ENCODE measurements at places on chromosomes 2 and 18.

GRCh38 chr2:173150087-173150486 is 74.4 kb downstream of the MAP3K20 start:
- DNase-seq = peak; percentile 48
- no peaks in the 10 kb centered on the region for H3K36me3 ChIP-seq
- H3K4me1 ChIP-seq = peaks cover 28% of the 10 kb centered on the region
- H3K27me3 ChIP-seq = no peaks in the 10 kb centered on the region
- no peak overlapping the region for H3K27ac ChIP-seq

DNA sequence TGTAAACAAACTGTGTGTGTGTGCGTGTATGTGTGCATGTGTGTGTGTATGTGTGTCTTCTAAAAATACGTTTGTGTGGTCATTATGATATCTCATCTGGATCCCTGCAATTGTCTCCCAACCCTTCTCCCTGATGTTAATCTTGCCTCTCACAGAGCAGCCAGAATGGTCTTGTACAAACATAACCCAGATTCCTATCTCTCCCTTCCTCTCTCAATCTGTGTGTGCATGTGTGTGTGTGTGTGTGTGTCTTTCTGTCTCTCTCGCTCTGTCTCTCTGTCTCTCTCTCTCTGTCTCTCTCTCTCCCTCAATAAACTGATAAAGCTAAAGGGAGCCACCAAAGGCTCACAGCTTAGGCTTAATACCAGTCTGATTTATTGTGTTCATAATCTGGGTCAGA is 210.8 kb downstream of the PAX3 start:
- no peak for DNase-seq
- no peak overlapping the region for H3K27ac ChIP-seq
- no peaks in the 10 kb centered on the region for H3K4me1 ChIP-seq
- H3K27me3 ChIP-seq = no peaks in the 10 kb centered on the region
- no peaks in the 10 kb centered on the region for H3K36me3 ChIP-seq

DNA sequence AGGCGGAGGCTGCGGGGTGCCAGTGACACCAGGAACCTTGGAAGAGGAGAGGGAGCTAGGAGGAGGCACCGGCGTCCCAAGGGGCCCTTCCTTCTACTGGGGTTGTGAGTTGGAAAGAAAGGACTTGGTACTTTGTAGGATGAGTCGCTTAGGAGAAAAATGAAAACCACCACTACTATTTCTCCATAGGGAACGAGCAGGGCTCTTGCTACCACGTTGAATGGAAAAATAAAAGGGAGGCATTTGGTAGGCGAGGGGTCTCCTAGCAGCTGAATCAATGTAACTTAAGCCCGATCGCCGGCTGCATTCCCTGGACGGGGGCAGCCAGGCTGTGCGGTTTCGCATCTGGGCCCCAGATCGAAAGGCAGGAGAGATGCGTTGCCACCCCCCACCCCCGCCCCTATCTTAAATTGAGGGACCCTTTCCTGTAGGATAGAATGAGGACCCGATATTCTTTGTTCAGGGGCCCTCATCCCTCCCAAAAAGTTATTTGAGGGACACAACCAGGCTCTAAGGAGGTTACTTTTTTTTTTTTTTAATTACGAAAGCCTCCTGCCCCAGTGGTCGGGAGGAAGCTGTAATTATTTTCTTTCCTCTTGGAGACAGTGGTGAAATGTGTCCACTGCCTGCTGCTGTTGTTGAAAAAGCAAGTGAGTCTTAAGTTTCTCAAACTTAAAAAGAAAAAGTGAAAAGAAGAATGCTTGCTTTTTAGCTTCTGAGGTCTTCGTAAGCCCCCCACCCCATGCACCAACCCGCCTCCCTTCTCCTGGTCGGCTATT is 1.3 kb downstream of the IGFBP2 start:
- no peak for DNase-seq
- H3K27me3 ChIP-seq = peaks cover 36% of the 10 kb centered on the region
- H3K4me3 ChIP-seq = peak overlapping the region; percentile 65
- H3K36me3 ChIP-seq = no peaks in the 10 kb centered on the region
- H3K27ac ChIP-seq = no peak overlapping the region

GRCh38 chr2:66839551-66840320 is 404.8 kb downstream of the MEIS1 start:
- peaks cover 9% of the 10 kb centered on the region for H3K4me1 ChIP-seq
- peak overlapping the region; percentile 79 for H3K27ac ChIP-seq
- H3K27me3 ChIP-seq = no peaks in the 10 kb centered on the region
- peak; percentile 99 for DNase-seq

DNA sequence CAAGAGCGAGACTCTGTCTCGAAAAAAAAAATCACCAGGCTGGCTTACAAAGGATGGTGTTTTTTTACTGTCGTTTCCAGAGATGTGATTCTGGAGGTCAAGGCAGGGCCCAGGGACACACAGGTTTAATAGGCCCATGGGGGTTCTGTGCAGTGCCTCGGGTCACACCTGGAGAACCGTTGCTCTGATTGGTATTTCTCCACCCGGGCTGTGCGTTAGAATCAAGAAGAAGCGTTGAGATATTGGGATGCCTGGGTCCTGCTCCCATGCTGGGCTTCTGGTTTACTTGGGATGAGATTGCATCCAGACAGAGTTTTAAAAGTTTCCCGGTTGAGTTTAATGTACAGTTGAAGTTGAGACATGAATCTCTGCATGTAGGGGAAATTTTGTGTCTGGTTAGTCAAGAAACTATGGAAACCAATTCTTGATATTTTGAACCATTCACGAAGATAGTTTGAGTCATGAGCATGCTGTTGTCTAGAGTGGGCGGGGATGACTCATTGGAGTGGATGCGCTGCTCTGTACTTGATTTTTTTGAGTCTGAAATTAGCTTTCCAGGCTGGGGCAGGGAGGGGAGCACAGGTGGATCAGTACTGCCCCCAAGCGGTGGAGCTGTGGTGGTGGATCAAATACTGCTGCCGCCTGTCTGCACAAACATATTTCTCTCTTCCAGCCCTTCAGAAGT is 50.1 kb downstream of the GREB1 start:
- no peaks in the 10 kb centered on the region for H3K36me3 ChIP-seq
- H3K27ac ChIP-seq = no peak overlapping the region
- H3K4me3 ChIP-seq = no peak overlapping the region
- peaks cover 3% of the 10 kb centered on the region for H3K4me1 ChIP-seq

DNA sequence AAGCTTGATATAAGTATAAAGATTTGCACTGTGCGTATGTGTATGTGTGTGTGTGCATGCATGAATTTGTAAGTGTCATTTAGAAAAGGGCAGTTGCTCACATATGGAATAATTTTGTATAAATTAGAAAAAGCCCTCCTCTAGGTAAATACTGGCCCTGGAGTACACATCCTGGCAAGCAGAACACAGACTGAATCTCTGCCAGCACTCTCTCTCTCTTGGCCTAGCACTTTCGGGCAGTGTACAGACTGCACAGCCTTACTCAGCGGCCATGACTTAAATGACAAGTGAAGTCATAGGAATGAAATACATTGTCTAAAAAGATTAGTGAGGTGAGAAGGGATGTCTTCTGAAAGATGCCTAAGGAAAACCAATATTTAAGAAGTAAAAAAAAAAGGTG is 214.1 kb downstream of the RDH14 start:
- no peaks in the 10 kb centered on the region for H3K36me3 ChIP-seq
- H3K27ac ChIP-seq = no peak overlapping the region
- no peak overlapping the region for H3K4me3 ChIP-seq
- peak; percentile 44 for DNase-seq

GRCh38 chr2:104290566-104290891 is 563.4 kb upstream of the POU3F3 start:
- no peak for DNase-seq
- no peaks in the 10 kb centered on the region for H3K36me3 ChIP-seq
- H3K27me3 ChIP-seq = no peaks in the 10 kb centered on the region

GRCh38 chr2:234174742-234175141 is 124.2 kb downstream of the SPP2 start:
- no peaks in the 10 kb centered on the region for H3K27me3 ChIP-seq
- DNase-seq = no peak
- no peak overlapping the region for H3K27ac ChIP-seq
- no peaks in the 10 kb centered on the region for H3K36me3 ChIP-seq
- no peak overlapping the region for H3K4me3 ChIP-seq

DNA sequence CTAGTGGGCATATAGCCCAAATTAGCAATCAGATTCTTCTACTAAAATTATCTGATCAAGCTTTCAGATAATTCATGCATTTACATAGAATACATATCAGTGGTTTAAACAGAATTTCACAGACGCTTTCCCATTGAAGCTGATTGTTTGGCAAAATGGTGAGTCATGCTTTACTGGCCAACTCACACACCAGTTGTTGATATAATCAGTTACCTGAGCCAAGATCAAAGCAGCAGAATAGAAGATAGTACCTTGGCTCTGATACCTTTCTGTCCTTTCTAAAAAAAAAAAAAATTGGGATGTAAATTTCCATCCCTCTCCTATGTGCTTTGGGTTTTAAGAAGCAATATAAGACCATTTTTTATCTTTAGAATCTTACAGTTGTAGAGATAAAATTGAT is 178.0 kb downstream of the MCFD2 start:
- H3K27me3 ChIP-seq = no peaks in the 10 kb centered on the region
- H3K27ac ChIP-seq = no peak overlapping the region
- H3K4me3 ChIP-seq = no peak overlapping the region

DNA sequence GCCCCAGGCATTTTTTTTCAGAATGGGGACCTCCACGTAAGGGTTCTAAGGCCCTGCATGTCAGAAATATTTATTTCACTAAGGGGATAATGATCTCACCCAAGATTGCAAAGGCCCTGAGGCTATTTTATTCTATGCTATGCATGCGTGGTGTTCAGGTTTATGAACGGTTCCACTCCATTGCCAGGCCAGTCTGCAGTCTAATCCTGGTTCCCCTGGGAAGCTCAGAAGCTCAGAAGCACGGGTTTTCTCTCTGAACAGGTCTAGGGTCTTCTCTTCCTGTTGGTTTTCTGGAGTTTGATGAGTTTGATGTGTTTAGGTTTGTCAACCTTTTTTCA is 256.4 kb upstream of the PXDN start:
- no peak for DNase-seq
- no peak overlapping the region for H3K27ac ChIP-seq
- H3K27me3 ChIP-seq = no peaks in the 10 kb centered on the region
- no peaks in the 10 kb centered on the region for H3K4me1 ChIP-seq
- no peak overlapping the region for H3K4me3 ChIP-seq

GRCh38 chr2:209582281-209582680 is 158.4 kb downstream of the MAP2 start:
- H3K27me3 ChIP-seq = no peaks in the 10 kb centered on the region
- no peaks in the 10 kb centered on the region for H3K36me3 ChIP-seq

DNA sequence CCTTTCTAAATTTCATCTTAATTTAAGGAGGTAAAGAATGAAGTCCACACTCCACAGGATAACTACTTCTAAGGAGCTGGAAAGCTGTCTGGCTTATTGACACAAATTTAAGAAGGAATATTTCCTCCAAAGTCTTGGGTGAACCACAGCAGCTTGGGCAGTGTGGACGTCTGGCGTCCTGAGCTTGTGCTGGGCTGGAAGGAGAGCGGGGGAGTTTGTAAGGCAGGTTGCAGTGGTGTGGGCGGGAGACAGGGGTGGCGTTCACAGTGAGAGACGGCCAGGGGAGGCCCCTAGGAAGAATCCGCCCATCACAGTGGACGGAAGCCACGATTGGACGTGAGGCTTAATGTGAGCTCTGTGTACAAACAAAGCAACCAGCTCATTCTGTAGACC is 25.7 kb downstream of the ADI1 start:
- no peaks in the 10 kb centered on the region for H3K27me3 ChIP-seq
- H3K36me3 ChIP-seq = peaks cover 6% of the 10 kb centered on the region
- H3K4me1 ChIP-seq = peaks cover 2% of the 10 kb centered on the region
- peak; percentile 82 for DNase-seq
- H3K27ac ChIP-seq = no peak overlapping the region
- peak overlapping the region; percentile 21 for H3K4me3 ChIP-seq

DNA sequence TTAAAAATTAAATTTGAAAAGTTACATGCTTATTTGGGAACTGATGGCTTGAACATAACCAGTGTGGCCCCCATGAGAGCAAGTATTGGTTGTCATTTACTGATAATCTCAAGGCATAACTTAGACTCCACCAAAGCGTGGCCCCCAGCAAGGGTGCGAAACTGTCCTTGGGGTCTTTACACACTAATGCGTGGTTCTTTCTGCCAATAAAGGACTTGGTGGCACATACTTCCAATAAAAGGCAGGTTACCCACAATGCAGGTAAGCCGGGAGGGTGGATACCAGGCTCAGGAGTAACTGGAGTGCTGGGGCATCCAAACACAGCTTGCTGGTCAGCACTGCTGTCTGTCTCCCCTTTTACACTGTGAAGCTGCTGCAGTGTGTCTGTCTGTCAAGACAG is 278.2 kb upstream of the NCKAP5 start:
- no peak for DNase-seq
- H3K4me1 ChIP-seq = peaks cover 10% of the 10 kb centered on the region
- no peak overlapping the region for H3K4me3 ChIP-seq
- no peak overlapping the region for H3K27ac ChIP-seq
- no peaks in the 10 kb centered on the region for H3K36me3 ChIP-seq
- no peaks in the 10 kb centered on the region for H3K27me3 ChIP-seq

GRCh38 chr2:151637271-151637781 is 97.0 kb downstream of the NEB start:
- H3K36me3 ChIP-seq = no peaks in the 10 kb centered on the region
- no peaks in the 10 kb centered on the region for H3K4me1 ChIP-seq
- no peak overlapping the region for H3K27ac ChIP-seq
- peak; percentile 9 for DNase-seq
- no peak overlapping the region for H3K4me3 ChIP-seq

DNA sequence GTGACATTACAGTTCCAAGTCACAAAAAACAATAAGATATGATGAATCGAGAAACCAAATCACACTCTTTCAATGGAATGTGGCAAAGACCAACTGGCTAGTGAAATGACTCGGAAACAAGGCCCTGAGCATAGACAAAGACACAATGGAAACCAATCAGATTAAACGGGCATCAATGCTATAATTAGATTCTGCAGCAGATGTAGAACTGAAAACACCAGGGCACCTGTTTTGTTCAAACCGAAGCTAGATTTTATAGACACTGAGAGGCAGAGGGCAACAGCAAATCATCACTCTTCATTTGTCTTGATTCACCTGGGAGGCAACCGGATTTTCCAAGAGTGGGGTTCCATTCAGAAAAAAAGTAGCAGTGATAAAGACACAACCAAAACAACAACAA is 92.8 kb upstream of the BARD1 start:
- H3K27ac ChIP-seq = no peak overlapping the region
- no peaks in the 10 kb centered on the region for H3K4me1 ChIP-seq
- DNase-seq = no peak
- H3K27me3 ChIP-seq = no peaks in the 10 kb centered on the region
- H3K36me3 ChIP-seq = no peaks in the 10 kb centered on the region
- H3K4me3 ChIP-seq = no peak overlapping the region

DNA sequence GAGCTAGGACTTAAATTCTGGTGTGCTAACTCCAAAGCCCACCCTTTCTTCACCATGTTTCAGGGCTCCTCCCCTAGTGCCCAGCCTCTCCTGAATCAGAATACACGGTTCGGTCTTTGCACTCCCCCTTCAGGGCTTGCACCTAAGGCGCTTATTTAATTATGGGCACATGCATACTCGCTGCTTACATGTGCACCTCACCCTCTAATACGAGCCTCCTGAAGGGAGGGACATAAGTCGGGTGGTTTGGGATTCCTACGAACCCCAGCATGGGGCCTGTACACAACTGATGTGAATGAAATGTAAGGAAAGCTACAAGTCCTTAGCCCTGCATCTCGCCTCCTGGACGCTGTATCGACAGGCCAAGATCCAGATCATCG is 435 bp downstream of the IFT172 start:
- peak overlapping the region; percentile 83 for H3K4me3 ChIP-seq
- peaks cover 2% of the 10 kb centered on the region for H3K4me1 ChIP-seq
- H3K36me3 ChIP-seq = peaks cover 2% of the 10 kb centered on the region
- H3K27me3 ChIP-seq = no peaks in the 10 kb centered on the region
- peak; percentile 32 for DNase-seq

GRCh38 chr2:206189691-206190090 is 30.0 kb downstream of the EEF1B2 start:
- no peaks in the 10 kb centered on the region for H3K4me1 ChIP-seq
- no peak overlapping the region for H3K4me3 ChIP-seq
- H3K27ac ChIP-seq = no peak overlapping the region
- DNase-seq = no peak

All from fibroblast of lung (primary cell).